Progenitor cell of endocrine pancreas (in vitro differentiated cells): ENCODE measurements at places on chromosomes 1 and 21. TPM values are rescaled to one million over a fixed set of nuclear protein-coding genes. Genes with fewer than 3 reads are reported as not detected.

- H3K36me3 ChIP-seq = no peaks in the 10 kb centered on the region
- no peak overlapping the region for H3K4me3 ChIP-seq
- no peak overlapping the region for H3K27ac ChIP-seq
- no peaks in the 10 kb centered on the region for H3K27me3 ChIP-seq
- DNase-seq = no peak
Observed at GRCh38 chr1:47106792-47107191, 30.4 kb upstream of the CYP4A22 start.

DNA sequence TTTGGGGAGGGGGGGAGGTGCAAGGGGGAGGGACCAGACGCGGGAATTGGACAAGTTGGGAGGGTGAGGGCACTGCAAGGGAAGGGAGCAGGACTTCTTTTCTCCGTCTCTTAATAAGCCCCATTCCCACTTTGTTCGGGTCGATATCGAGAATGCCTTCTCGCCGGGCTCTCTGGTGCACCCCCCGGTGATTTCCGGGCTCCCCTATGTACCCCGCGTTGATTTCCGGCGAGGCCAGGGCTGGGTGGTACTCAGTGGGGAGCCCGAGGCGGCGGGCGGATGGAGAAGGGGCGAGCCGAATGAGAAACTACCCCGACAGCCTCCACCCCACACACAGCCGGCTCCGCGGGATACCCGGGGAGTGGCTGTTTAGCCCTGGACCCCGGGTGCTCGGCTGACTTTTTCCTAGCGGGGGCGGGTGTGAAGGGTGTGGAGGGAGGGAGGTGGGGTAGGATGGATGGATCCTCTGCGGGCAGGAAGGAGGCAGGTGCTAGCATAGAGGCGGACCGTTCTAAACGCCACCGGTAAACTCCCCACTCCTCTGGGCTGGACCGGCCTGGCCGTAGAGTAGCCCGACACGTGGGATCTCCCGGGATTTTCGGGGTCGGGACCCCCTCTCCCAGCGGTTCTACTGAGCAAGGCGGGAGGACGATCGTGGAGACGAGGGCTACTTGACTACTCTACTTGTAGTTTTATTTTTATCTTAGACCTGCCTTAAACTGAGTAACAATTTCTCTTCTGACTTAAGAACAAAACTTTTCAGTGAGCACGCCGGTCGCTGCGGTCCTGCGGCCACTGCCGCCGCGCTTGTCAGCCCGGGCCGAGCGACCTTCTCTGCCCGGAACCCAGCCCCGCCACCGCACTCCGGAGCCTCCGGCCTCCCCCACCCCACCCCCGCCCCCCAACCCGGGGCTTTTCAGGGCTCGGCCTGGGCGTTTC is 1.0 kb downstream of the RNF220 start:
- H3K4me3 ChIP-seq = peak overlapping the region; percentile 83
- H3K36me3 ChIP-seq = no peaks in the 10 kb centered on the region
- H3K4me1 ChIP-seq = peaks cover 18% of the 10 kb centered on the region

GRCh38 chr1:97668945-97669344 is 251.9 kb downstream of the DPYD start:
- H3K4me3 ChIP-seq = no peak overlapping the region
- no peaks in the 10 kb centered on the region for H3K27me3 ChIP-seq
- no peak for DNase-seq
- no peak overlapping the region for H3K27ac ChIP-seq
- no peaks in the 10 kb centered on the region for H3K36me3 ChIP-seq
- H3K4me1 ChIP-seq = peaks cover 5% of the 10 kb centered on the region

DNA sequence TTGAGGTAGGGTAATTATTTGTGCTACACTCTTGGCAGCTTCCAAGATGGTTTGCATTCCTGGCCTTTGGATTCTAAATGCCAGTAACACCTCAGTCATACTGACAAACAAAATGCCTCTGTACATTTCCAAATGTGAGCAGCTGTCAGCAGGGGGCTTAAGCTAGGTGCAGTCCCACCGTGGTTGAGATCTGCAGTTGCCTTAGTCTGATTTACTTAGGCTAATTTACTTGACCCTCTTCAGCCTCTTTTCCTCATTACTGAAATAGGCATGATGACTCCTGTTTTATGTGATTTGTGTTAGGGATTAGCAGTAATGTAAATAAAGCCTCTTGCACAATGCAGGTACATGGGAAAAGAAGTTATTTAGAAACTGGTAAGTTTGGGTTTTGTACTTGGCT is 13.5 kb upstream of the SPATA1 start:
- H3K27me3 ChIP-seq = no peaks in the 10 kb centered on the region
- no peak for DNase-seq
- H3K36me3 ChIP-seq = peaks cover 19% of the 10 kb centered on the region
- H3K27ac ChIP-seq = no peak overlapping the region

DNA sequence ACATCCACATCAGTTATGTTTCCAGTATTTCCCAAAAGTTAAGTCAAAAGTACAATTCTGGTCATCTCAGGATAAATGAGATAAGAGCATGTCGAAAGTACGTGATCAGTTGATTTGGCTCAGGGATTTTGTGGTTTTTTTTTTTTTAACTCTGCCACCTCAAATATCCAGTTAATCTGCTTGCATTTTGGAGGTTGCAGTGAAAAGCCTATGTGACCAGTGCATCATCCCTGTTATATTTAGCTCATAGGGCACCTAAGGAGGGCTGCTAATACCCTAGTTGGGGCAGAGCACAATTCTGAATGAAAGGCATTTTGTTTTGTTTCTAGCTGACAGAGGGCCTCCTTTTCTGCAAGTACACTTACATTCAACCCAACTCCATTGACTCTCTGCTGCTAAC is 31.7 kb upstream of the RGS16 start:
- H3K27me3 ChIP-seq = no peaks in the 10 kb centered on the region
- peaks cover 19% of the 10 kb centered on the region for H3K4me1 ChIP-seq
- DNase-seq = no peak
- H3K27ac ChIP-seq = no peak overlapping the region
- no peak overlapping the region for H3K4me3 ChIP-seq

DNA sequence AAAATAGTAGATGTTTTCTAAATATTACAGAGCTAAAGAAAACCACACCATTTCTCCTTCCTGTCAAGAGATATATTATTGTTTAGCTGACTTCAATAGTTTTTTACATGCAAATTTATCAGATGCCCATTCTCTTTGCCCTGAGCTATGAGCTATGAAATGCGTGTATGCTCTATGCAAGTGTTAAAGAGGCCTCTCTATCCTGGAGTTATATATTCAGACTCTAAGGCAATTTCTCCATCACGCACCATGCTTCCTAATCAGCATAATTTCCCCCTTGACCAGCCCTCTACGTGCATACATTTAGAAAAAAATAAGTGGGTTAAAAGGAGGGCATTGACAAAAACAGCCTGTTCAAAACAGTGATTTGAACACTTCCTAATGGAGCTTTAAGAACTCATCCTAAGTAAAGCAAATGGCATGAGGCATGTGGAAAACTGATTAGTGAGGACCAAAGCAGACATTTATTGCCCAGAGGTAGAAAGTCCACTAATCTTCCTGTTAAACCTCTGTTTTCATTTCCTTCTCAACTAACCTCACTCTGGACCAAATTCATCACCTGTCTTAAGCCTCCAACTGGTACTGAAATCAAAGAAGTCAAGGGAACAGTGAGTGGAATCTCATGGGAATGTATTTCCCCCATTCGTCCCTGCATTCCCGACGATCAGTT is 565.8 kb upstream of the PKN2 start:
- H3K4me3 ChIP-seq = no peak overlapping the region
- H3K27me3 ChIP-seq = no peaks in the 10 kb centered on the region
- no peaks in the 10 kb centered on the region for H3K36me3 ChIP-seq
- H3K27ac ChIP-seq = no peak overlapping the region
- no peak for DNase-seq
- H3K4me1 ChIP-seq = peaks cover 19% of the 10 kb centered on the region

Gene LYST
- 11.4 and 11.7 TPM in 2 replicates for total RNA-seq

Gene ZFP69
- total RNA-seq = 4.6 and 5.2 TPM in 2 replicates

Gene GSTM5
- total RNA-seq = 2.8 and 2.9 TPM in 2 replicates
